ENCODE measurements at places on chromosomes 1 and 21.

DNA sequence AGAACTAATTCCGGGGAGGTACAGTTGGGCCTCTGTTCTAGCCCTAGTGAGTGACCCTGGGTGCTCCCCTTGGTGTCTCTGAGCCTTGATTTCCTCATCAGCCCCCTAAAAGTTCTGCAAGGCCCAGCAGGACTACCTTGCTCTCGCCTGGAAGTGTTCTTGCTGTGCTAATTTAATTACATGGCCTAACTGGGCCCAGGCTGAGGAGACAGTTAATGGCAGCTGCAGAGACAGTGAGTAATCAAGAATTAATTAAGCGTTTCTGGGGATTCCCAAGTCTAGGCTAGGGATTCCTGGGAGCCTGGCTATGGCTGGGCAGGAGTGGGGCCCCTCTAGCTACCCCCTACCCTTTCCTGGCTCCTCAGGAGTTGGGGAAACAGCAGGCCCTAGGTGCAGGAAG, 24.7 kb upstream of the DMBX1 start:
- no peak for DNase-seq

DNA sequence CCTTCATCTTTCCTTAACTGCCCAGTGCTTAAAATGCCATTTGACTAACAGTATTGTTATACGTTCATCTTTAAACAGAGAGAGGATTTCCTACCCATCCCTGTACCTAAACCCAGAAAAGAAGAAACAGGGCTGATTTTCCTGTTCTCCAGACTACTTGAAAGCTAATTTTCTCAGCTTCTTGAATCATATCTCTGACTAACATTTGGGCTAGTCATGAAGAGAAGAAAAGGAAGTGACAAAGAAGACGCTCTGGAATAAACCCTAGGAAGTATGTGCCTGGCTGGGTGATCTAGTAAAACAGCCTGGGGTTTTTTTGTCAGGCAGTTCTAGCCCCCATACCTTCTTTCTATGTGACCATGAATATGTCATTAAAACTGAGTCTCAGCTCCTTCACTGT, 44.8 kb upstream of the SGIP1 start:
- DNase-seq, result no peak

DNA sequence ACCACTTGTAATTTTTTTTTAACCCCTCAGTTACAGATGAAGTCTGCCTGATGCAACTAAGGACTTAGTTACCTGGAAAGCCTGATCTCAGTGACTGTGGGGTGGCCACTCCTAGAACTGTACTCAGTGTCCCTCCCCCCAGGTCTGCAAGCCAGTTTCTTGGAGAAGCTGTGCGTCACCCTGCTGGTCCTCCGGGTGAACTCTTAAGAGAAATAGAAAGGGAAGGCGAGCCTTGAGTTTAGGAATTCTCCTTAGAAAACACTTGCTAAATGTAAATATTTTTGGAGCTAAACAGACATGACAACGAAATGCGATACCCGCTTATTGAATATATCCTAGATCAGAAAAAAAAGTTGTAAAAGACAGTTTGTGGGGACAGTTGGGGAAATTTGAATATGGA, 730 bp downstream of the SLC16A4 start:
- DNase-seq, result no peak

DNA sequence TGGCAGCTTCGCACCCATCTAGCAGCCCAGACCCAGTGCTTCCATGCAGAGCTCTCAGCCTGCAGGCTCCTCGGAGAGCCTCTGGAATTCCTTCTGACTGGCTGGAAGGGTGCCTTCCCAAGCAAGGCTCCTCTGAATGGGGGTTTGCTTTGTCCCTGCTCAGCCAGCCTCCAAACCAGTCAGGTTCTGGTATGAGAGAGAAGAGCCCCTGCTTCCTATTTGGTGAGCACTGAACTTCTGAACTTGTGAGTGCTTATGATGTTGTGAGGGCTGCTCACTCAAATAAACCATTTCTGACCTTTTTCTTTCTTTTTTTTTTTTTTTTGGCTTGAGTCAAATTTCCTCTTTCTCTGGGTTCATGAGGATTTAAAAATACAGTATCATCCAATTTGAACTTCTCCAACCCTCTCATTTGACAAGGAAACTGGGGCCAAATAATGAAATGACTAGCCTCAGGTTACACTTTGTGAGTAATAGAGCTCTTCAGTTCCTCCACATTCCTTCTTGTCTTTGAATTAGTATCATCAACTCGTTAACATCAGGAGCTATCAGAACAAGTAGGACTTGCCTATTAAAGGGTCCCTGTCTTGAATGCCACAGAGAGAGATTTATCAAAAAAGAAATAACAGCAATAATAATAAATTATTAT, 39.6 kb downstream of the GFI1 start:
- DNase-seq, result no peak

GRCh38 chr1:17630048-17630830, 90.7 kb downstream of the ARHGEF10L start:
- no peak for DNase-seq

- DNase-seq, result no peak
These were observed 191.3 kb upstream of the HP1BP3 start for GRCh38 chr1:20978413-20978812.

DNA sequence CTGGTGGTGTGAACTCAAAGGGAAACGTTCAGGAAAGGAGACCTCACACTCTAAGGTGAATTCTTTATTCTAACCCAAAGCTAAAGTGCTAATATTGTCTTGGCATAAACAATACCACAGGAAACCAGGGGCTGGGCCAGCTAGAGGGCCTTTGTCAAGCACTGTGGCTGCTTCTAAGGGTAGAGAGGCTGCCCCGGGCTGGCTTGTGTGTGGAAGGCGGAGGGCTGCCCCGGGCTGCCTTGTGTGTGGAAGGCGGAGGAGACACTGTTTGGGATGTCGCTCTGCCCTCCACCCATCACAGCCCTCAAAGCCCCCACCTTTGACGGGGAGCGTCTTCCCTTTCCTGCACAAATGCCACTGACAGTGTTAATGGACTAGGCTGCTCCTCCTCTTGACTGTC, 216.8 kb downstream of the TOMM20 start:
- peak; percentile 33 for DNase-seq

GRCh38 chr1:156056326-156056849, 1.8 kb downstream of the LAMTOR2 start:
- DNase-seq, result no peak

DNA sequence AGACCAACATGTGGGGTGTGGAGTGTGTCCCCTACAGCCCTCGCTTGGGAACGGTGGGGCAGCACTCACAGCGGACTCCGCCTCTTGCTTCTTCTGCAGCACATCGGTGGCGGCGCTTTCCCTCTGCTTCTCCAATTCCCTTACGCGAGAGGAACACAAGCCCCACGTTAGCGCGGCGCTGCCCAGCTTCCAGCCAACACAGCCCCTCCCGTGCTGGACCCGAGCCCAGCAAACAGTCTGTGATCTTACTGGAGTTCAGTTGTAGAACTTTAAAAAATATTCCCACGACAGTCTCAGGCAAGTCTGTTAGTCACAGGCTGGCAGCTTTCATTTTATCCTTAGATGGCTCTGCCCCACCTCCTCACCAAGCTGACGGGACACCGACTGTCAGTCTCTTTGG, 13.6 kb downstream of the THAP3 start:
- DNase-seq, result no peak

DNA sequence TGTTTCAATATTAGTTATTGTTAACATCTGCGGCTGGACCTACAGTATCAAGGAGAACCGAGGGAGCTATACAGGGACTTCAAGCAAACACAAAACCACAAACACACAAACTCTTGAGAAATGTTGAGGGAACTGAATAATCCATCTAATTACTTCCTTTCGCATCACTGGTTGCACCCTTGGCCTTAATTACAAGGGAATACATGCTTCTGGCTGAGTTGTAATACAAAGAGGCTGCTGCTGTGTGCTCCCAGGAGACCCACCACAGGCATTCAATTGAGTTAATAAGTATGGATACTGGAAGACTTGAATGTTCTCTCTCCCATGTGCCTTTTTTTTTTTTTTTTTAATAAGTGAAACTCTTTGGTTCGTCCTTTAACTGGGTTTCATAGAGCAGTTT, 16.8 kb upstream of the SMYD2 start:
- no peak for DNase-seq

GRCh38 chr1:217539510-217539909, 91.4 kb downstream of the GPATCH2 start:
- no peak for DNase-seq

- DNase-seq, result no peak
These were observed 60.0 kb upstream of the IVNS1ABP start for GRCh38 chr1:185376840-185377635.

DNA sequence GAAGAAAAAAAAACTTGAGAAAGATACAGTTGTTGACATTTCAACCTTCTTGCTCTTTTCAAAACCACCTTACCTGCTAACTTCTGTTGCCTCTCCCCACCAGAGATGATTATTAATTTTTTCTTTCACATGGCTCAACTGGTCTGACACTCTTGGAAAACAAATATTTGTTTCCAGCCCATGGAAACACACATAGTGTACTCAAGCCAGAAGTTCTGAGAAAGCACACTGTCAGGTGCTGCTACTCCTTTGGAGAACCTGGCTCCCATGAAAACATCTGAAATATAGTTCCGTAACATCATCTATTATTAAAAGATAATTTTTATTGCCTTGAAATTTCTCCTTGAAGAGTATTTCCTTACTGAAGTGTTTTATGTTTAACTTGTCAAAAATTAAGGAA, 145.0 kb upstream of the C1orf105 start:
- no peak for DNase-seq

- DNase-seq, result no peak
These were observed 3.2 kb upstream of the SPRR4 start for GRCh38 chr1:152967201-152967600.

DNA sequence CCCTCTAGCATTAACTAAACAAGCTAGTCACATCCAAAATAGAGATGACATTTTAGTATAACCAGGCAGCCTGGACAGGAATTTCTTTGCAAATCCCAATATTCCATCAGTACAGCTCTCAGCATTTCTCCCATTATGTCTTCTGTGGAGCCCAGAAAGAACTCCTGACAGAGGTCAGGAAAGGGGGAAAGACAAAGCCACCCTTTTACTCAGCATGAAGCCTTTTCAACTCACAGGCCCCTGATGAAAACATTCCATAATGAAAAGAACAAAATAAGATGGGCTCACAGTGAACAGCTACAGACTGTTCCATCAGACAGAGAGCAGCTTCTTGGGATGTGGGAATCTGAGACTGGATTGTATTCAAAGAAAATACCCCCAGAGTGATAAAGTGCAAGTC, 80.6 kb downstream of the TEX35 start:
- no peak for DNase-seq

- DNase-seq, result no peak
These were observed 954 bp downstream of the RSBN1 start for GRCh38 chr1:113811156-113811887.

GRCh38 chr1:204568576-204569315, 52.5 kb downstream of the MDM4 start:
- DNase-seq, result no peak

GRCh38 chr1:214966346-214966745, 116.2 kb upstream of the KCNK2 start:
- no peak for DNase-seq

GRCh38 chr21:33987461-33987860, 71.9 kb upstream of the ATP5PO start:
- no peak for DNase-seq

- no peak for DNase-seq
These were observed 73.4 kb downstream of the UCK2 start for GRCh38 chr1:165900576-165901380.

- no peak for DNase-seq
These were observed 33.3 kb downstream of the PTPRF start for GRCh38 chr1:43563876-43564539.

GRCh38 chr1:205581321-205581980, 50.4 kb downstream of the ELK4 start:
- no peak for DNase-seq

- no peak for DNase-seq
These were observed 56.0 kb upstream of the ADARB1 start for GRCh38 chr21:45018131-45019075.

GRCh38 chr1:59146056-59146455, 150.8 kb upstream of the FGGY start:
- DNase-seq, result no peak

- DNase-seq, result no peak
These were observed 276 bp upstream of the IQGAP3 start for GRCh38 chr1:156572663-156573018.
